Large intestine (tissue), 12 donors: ENCODE measurements at places on chromosomes 7 and 10. TPM values are rescaled to one million over a fixed set of nuclear protein-coding genes. Genes with fewer than 3 reads are reported as not detected.

Gene ASB4
- polyA plus RNA-seq = 0.33 TPM

Gene SEMA3C
- 70.6 TPM for polyA plus RNA-seq

Gene RASA4
- polyA plus RNA-seq = 30.1 TPM

DNA sequence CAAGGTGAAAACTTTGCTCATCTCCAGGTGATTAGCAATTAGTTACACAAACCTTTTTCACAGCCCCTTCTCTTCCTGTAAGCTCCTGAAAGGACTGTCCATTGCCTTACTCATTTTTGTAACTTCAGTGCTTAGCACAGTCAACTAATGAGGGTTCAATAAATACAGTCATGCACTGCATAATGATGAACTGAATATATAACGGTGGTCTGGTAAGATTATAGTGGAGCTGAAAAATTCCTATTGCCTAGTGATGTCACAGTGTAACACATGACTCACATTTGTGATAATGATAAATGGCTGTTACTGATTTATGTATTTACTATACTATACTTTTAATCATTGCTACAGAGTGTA is 12.9 kb upstream of the FAM133B start:
- H3K27me3 ChIP-seq = no peaks in the 10 kb centered on the region
- H3K36me3 ChIP-seq = peaks cover 4% of the 10 kb centered on the region
- H3K4me3 ChIP-seq = no peak overlapping the region
- DNase-seq = no peak
- no peaks in the 10 kb centered on the region for H3K4me1 ChIP-seq

- H3K27me3 ChIP-seq = no peaks in the 10 kb centered on the region
- H3K4me3 ChIP-seq = no peak overlapping the region
- no peaks in the 10 kb centered on the region for H3K36me3 ChIP-seq
- no peak for DNase-seq
These were observed 87.9 kb upstream of the PDE1C start for GRCh38 chr7:32158076-32158475.

DNA sequence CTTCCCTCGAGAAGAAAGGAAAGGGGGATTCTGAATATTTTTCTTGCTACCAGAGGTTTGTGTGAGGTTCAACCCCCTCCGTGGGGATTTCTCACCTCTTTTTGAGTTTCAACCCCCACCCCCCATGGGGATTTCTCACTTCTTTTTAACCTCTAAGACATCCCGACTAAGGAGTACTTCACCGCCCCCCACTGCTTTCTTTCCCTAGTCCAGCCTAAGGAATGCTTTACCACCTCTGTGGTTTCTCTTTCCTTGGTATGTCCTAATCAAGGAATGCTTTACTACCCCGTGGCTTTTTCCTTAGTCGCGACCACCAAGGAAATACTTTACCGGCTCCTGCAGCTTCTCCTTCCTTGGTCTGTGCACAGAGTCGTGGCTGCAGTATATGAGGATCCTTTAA is 149.4 kb downstream of the LYZL1 start:
- no peak overlapping the region for H3K27ac ChIP-seq
- H3K27me3 ChIP-seq = no peaks in the 10 kb centered on the region
- no peaks in the 10 kb centered on the region for H3K36me3 ChIP-seq

DNA sequence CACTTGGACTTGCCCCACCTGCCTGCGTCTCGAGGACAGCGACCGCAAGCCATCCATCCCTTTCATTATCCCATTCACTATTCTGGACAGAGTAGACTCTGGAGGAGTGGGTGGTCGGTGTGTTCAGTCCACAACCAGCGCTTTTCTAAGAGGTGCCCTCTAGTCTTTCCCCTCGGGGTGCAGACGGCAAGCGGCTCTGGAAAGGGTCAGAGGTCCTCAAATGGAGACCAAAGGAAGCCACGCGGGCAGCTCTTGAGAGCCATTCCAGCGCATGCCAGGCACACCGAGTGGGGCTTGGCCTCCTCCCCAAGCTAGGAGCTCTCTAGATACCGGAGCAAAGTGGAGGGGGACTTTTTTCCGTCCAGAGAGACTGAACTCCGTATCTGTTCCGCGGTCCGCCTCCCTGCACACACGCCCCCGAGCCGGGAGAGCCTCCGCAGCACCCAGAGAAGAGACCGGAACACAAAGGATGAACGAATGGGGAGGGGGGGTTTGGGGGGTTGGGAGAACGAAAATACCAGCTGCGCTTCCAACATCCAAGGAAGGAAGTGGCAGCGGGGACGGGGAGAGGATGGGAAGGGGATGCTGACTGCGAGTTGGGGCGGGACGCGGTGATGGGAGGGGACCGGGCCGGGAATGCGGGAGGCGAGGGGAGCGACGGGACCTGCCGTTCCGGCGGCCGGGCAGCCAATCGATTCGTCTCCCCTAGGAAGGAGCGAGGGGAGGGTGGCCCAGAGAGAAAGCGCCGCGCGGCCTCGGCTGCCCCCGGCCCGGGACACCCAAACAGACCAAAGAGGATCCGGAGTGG is 515 bp downstream of the GSDME start:
- no peaks in the 10 kb centered on the region for H3K27me3 ChIP-seq
- H3K27ac ChIP-seq = peak overlapping the region; percentile 92
- H3K4me1 ChIP-seq = peaks cover 10% of the 10 kb centered on the region
- H3K36me3 ChIP-seq = no peaks in the 10 kb centered on the region
- H3K4me3 ChIP-seq = peak overlapping the region; percentile 88

DNA sequence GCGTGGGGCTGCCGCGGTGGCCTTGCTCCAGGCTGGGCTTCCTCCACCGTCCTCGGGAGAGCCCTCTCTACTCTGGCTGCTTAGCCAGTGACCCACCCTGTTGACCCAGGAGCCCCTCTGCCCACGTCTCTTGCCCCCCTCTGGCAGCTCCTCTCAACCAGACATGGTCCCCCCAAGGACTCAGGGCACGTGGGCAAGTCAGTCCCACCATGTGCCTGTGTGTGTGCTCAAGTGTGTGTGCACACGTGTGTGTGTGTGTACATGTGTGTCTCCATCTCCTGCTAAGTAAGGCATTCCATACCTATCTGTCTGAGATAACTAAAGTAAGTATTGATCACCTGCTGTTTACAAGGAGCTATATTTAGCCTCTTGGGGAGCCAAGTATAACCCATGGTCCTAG is 101.0 kb downstream of the C10orf105 start:
- H3K36me3 ChIP-seq = no peaks in the 10 kb centered on the region
- H3K4me1 ChIP-seq = peaks cover 30% of the 10 kb centered on the region
- no peak overlapping the region for H3K4me3 ChIP-seq

- H3K4me3 ChIP-seq = no peak overlapping the region
- DNase-seq = no peak
- H3K27me3 ChIP-seq = no peaks in the 10 kb centered on the region
- H3K36me3 ChIP-seq = no peaks in the 10 kb centered on the region
- H3K4me1 ChIP-seq = no peaks in the 10 kb centered on the region
These were observed 136.3 kb downstream of the DPY19L1 start for GRCh38 chr7:34900891-34901513.

GRCh38 chr7:40747856-40748255 is 613.1 kb downstream of the SUGCT start:
- no peaks in the 10 kb centered on the region for H3K27me3 ChIP-seq
- no peaks in the 10 kb centered on the region for H3K36me3 ChIP-seq
- H3K27ac ChIP-seq = no peak overlapping the region
- H3K4me3 ChIP-seq = no peak overlapping the region
- no peaks in the 10 kb centered on the region for H3K4me1 ChIP-seq
- no peak for DNase-seq

DNA sequence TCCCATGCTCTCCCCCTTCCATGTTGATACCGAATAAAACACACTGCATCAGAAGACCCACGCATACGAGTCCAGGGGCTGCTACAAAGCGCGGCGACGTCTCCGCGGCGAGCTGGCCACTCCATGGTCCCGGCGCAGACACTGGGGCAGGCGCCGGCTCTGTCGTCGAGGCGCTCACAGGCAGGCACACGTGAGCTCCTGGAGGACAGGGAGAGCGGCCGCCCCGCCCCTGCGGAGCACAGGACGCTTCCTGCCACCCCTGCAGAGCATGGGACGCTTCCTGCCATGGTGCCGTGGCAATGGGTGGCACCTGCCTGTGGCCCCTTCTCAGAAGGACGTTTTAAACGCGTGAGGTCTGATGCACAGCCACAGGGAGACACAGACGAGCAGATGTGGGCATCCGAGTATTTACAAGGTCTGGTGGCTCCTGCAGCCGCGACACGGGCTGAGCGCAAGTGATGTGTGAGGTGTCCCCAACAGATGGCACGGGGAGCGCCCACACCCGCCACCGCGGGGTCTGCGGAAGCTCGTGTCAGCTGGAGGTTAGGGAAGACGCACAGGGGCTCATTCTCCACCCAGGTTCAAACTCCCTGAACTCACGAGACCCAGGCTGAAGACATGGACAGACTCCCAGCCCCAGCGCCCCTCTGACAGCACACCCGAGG is 21.4 kb upstream of the GPR146 start:
- no peak overlapping the region for H3K27ac ChIP-seq
- no peaks in the 10 kb centered on the region for H3K27me3 ChIP-seq
- DNase-seq = no peak
- H3K4me1 ChIP-seq = no peaks in the 10 kb centered on the region

- no peaks in the 10 kb centered on the region for H3K4me1 ChIP-seq
- no peak overlapping the region for H3K4me3 ChIP-seq
- no peak overlapping the region for H3K27ac ChIP-seq
- H3K36me3 ChIP-seq = no peaks in the 10 kb centered on the region
These were observed 243.3 kb upstream of the CELF2 start for GRCh38 chr10:10774416-10774815.

DNA sequence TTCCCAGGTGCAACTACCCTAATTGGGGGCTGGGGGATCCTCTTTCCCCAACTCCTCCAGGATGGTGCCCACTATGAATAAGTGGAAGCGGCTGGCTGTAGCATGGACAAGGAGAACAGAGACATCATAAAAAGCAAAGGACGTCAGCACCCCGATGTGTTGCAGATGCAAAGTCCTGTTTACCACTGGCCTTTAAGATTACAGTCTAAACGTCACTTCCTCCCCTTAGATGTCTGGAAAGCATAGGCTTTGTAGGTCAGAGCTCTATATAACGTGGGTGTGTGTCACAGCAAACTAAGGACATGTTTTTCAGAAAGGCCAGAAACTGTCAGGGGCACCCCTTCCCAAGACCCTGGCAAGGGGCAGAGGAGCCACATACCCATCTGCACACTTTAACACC is 7.9 kb downstream of the COBL start:
- H3K27me3 ChIP-seq = no peaks in the 10 kb centered on the region
- DNase-seq = peak; percentile 65
- H3K27ac ChIP-seq = peak overlapping the region; percentile 65
- peaks cover 14% of the 10 kb centered on the region for H3K4me1 ChIP-seq
- no peaks in the 10 kb centered on the region for H3K36me3 ChIP-seq

- H3K4me3 ChIP-seq = no peak overlapping the region
- peaks cover 14% of the 10 kb centered on the region for H3K4me1 ChIP-seq
- no peaks in the 10 kb centered on the region for H3K36me3 ChIP-seq
- no peak overlapping the region for H3K27ac ChIP-seq
These were observed 98.8 kb downstream of the INPP5A start for GRCh38 chr10:132636358-132636757.

GRCh38 chr10:108462005-108462404 is 1297.5 kb upstream of the SORCS1 start:
- peaks cover 16% of the 10 kb centered on the region for H3K27me3 ChIP-seq
- H3K4me3 ChIP-seq = no peak overlapping the region

DNA sequence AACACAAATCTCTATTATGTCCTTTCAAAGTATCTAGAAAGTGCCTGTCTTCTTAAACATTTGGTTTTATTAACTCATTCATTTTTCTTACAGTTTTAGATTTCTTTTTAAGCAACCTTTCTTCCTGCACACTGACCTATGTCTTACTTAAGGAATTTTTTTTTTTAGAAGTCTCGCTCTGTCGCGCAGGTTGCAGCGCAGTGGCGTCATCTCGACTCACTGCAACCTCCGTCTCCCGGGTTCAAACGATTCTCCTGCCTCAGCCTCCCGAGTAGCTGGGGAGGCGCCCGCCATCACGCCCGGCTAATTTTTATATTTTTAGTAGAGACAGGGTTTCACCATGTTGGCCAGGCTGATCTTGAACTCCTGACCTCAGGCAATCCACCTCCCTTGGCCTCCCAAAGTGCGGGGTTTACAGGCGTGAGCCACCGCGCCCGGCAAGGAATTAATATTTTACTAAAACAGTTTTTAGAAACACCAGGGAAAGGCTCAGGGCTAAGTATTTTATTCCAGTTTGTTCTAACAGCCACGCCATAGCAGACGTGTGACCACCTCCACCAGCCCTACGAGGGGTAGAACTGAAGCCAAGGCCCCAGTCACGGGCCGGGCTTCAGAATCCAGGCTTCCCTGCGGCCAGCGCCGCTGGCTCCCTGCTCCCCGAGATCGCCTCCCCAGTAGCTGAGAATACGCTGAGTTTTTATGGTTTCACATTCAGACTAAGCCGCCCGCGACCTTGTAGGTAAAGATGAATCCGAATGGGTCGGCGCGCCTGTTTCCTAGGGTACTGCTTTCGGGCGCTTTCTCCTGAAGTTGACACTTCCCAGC is 941 bp upstream of the LUC7L2 start:
- peak overlapping the region; percentile 95 for H3K4me3 ChIP-seq
- no peaks in the 10 kb centered on the region for H3K27me3 ChIP-seq
- peaks cover 4% of the 10 kb centered on the region for H3K4me1 ChIP-seq
- DNase-seq = peak; percentile 10

- no peaks in the 10 kb centered on the region for H3K27me3 ChIP-seq
- no peaks in the 10 kb centered on the region for H3K4me1 ChIP-seq
- no peaks in the 10 kb centered on the region for H3K36me3 ChIP-seq
- DNase-seq = no peak
- H3K4me3 ChIP-seq = no peak overlapping the region
- H3K27ac ChIP-seq = no peak overlapping the region
These were observed 316.2 kb downstream of the SORCS3 start for GRCh38 chr10:104957178-104957841.
